ENCODE measurements at places on chromosomes 11 and 22.
A peak's percentile ranks its signal among the peaks of the same experiment; 100 is the strongest.

DNA sequence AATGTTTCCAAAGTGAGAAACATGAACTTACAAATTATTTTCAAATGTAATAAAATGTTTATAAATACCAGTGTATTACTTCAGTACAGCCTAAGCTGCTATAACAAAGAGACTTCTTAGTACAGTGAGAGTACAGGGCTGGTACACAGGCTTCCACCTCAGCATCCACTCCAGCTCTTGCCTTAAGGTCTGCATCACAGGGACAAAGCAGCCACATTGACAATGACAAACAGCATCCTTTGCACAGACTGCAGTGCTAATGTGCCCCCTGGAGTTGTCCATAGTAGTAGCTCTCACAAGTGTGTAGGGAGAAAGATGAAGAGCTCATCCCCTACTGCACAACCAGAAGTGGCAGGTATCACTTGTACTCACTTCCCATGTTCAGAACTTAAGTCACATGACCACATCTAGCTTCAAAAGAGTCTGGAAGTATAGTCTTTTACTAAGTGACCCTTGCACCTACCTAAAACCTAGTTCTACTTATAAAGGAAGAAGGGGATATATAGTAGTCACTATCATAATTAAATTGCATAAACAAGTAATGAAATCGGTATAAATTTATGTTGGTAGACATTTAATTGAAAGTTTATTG lies 10.7 kb upstream of the LIPT2 start:
- no peak for DNase-seq

DNA sequence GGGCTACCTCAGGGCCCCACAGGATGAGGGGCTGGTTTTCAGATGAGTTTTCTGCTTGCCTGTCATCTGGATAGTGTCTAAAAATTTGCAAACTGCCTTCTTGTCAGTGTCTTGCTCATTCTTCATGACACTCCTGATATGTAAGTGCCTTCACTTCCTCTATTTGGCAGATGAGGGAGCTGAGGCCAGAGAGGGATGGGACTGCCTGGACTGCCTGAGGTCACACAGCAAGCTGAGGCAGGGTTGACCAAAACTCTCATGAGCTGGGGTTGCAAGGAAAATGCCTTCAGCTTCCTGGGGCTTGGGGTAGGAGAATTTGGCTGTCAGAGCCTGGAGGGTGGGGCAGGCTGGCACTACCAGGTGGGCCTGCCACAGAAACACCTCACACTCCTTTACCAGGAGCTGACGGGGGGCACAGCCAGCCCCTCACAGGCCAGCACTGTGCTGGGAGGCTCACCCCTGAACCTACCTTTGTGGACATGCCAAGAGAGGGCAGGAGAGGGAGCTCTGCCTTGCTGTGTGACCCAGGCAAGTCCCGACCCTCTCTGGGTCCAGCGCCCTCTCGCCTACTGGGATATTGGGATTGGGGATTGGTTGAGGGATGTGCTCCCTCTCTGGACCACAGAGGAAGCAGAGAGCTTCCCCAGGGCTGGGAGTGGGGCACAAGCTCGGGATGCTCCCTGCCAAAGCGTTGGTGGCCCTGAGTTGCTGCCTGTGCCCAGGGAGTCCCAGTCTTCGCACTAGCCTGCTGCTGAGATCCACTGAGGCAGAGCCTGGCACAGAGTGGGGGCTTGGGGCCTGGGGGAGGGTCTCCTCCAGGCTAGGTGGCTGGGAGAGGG lies 1.9 kb upstream of the P2RY6 start:
- DNase-seq = no peak

DNA sequence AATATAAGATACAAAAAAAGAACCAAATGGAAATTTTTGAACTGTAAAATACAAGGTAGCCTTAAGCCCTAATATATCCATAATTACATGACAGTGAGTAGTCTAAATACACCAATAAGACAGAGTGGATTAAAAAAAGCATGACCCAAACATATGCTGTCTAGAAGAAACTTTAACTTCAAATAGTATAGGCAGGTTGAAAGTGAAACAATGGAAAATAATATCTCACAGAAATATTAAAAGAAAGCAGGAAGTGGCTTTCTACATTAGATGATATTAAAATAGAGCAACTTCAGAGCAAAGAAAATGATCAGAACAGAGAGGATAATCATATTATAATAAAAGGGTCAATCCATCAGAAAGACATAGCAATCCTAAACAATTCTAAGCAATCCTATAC lies 21.8 kb downstream of the DCUN1D5 start:
- no peak for DNase-seq

GRCh38 chr11:70097783-70098563 lies 19.9 kb downstream of the ANO1 start:
- no peak for DNase-seq

- DNase-seq = no peak
These were observed 101.0 kb downstream of the PDE2A start for GRCh38 chr11:72573072-72573854.

GRCh38 chr22:24059121-24059520 lies 48.0 kb downstream of the CABIN1 start:
- DNase-seq = no peak

DNA sequence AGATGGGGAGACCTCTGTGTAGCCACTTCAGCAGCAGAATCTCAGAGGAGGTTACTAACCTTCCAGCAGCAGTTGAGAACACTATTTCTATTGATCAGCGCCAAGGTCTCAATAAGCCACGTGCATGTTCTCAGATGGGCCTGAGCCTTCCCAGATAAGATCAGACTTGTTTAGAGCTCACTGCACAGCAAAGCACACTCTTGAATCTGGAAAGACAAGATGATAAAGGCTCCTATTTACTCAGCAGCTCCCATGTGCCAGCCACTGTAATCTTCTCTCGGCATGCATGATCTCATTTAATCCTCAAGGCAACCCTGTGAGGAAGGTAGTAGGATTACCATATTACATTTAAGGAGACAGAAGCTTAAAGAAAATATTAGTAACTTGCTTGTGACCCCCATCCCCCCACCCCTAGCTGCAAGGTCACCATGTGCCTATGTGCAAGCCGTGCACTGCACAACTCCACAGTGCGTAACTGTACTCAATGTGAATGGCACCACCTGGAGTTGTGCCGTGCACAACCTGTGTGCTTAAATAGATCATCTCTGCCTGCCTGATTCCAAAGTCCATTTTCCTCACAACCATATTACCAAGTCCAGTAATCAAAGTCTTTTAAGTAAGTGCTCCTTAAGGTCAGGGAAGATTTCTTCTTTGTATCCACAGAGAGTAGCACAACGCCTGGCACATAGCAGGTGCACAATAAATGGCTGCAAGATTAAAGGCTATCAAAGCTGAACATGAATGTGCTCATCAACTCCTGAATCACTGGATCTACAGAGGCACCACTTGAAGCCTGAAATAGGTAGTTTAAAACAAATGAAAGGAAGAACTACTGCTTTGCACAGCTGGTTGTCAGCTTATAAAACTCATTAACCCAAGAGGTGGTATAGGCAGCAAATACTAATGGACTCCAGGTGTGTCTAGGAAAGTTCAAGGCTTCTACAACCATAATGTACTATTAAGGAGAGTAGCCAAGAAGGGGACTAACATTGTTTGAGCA lies 293.8 kb downstream of the BUD13 start:
- no peak for DNase-seq

GRCh38 chr11:12103411-12104225 lies 6.8 kb upstream of the MICAL2 start:
- no peak for DNase-seq

GRCh38 chr11:128235958-128236357 lies 351.4 kb downstream of the ETS1 start:
- no peak for DNase-seq

DNA sequence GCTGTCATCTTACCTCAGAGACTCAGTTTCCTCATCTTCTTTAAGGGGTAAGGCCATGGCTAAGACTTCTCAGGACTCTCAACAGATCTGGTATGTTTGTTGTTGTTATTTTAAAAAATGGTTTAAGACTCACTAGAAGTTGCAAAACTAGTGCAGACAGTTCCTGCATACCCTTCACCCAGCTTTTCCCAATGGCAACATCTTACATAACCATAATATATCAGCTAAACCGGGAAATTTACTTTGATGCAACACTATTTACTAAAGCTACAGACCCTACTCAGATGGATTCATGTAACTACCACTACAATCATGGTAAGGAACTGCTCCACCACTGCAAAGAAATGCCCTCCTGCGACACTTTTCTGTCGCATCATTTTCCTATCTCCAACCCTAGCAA lies 20.4 kb downstream of the LGR4 start:
- DNase-seq = no peak

DNA sequence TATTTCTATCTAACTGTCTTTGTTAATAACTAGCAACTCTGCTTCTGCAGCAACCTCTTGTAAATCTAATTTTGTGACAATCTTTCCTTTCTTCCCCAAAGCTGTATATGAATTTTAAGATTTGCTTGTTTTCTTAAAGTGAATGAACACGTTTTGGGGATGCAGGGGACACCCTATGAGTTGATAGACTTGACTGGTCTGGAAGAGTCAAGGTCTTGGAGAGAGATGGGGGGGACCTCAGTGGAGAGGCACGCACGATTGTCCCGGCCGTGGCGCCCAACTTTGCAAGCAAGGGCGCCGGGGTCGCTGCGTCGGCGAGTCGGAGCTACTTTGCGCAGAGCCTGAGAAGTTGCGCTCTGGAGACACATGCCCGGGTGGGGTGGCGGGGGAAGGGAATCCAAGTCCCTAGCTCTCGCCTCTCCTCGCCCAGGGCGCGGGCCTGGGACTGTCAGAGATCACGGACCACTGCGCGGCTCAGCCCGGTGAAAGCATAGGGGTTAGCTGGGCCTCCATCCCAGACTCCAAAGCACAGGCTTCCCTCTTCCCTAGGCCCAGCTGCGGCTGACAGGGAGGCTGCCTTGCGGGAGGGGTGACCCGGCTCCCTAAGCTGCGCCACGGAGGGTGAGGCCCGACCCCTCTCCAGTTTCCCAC lies 854 bp downstream of the ABCC8 start:
- peak; percentile 25 for DNase-seq

DNA sequence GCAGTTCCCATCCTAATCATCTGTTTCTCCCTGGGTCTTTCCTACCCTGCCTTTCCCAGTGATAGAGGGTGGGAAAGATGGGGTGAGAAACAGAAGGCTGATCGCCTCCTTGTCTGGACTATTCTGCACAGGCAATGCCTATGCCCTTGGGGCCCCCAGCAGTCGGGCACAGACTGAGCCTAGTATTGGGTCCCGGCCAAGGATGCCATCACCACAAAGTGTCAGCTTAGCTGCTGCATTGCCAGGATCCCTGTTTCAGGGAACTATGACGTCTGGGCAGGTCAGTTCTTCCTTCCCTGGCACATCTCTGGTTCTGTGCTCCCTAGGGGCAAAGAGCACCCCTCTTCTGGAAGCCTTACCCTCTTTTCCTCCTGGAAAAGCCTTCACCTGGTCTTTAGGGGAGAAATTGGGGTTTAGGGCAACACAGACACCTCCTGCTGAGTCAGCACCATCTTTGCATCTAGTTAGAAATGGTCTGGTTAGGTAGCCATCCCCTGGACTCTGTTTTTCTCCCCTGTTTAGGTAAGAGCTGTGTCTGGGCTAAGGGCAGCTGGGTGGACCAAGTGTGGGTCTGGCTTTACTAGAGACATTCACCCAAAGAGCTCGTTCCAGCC lies 2.1 kb downstream of the ADAMTS8 start:
- peak; percentile 75 for DNase-seq

GRCh38 chr22:50532824-50533796 lies 3.3 kb upstream of the TYMP start:
- no peak for DNase-seq

DNA sequence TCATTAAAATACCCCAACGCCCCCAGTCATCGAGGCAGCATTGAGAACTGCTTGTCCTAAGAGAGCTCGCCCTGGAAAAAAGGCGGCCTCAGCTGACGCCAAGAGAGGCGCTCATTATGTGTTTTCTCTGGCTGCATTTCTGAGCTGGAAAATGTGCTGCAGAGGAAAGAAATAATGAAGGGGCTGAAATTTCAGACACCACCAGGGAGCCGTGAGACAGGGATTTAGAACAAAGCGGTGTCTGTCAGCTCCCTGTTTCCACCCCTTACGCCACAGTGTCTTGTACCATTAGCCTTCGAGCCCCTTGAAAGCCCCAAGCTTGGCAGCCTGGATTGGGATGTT lies 14.4 kb downstream of the USH1C start:
- DNase-seq = peak; percentile 69

GRCh38 chr11:83056204-83056603 lies 15.5 kb downstream of the RAB30 start:
- no peak for DNase-seq

- DNase-seq = no peak
These were observed 13.2 kb downstream of the DCUN1D5 start for GRCh38 chr11:103078710-103079109.

DNA sequence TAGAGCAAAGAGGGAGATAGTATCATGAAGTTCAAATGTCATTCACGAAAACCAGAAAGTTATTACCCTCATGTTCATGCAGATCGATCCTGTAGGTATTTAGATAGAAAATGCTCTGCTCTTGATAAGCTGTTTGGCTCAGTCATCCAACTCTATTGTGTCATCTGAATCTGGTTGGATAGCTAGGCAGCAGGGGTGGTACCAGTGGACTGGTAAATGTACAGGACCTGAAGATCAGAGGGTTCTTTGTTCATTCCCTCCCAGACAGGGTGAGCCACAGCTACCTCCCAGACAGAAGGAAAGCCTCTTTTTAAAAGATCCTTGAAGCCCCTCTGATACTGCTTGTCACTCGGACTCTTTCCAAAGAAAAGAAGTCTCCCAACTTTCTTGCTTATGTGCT lies 29.8 kb upstream of the DRD2 start:
- DNase-seq = no peak

- DNase-seq = peak; percentile 99
These were observed 750 bp upstream of the LARGE1 start for GRCh38 chr22:33920927-33921524.

DNA sequence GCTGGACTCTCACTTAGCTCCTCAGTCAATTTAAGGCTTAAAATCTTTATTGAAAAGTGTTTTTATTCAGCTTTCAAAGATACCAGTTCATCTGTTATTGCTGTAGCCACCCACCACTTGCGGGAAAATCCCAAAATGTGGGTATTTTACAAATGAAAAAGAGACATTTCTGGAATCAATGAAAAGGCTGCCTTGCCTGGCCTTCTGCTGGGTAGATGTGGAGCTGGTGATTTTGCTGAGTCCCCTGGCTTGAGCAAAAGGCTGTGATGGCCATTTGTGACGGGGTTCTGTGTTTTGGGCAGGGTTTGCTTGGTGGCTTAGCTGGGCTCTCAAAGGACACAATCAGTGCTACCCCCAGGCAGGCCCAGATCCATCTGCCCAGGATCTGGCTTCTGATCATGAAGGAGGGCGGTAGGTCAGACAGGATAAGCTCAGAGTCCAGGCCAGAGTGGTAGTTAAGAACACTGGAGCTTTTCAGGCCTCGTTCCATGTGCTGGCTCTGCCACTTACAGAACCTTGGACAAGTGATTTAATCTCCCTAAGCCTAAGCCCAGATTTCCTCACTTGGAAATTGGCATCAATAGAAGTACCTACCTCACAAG lies 36.1 kb downstream of the UBASH3B start:
- DNase-seq = no peak

- no peak for DNase-seq
These were observed 440.4 kb upstream of the CADM1 start for GRCh38 chr11:115944596-115944995.

DNA sequence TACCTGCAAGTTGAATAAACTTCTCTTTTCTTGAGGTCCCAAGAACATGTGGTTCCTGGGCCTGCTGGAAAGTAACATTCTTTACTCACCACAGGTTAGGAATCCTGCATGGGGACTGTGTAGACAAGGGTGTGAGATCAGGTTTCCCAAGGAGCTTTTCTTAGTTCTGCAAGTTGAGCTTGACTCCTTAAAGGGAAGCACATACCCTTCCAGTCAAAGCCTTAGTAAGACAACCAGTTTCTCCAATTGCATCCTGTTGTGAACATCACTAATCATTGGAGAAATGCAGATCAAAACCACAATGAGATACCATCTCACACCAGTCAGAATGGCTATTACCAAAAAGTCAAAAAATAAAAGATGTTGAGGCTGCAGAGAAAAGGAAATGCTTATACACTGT lies 48.3 kb upstream of the PAK1 start:
- no peak for DNase-seq
